PC-3 (cell line): ENCODE measurements at places on chromosomes 3 and 15. TPM values are rescaled to one million over a fixed set of nuclear protein-coding genes. Genes with fewer than 3 reads are reported as not detected.

DNA sequence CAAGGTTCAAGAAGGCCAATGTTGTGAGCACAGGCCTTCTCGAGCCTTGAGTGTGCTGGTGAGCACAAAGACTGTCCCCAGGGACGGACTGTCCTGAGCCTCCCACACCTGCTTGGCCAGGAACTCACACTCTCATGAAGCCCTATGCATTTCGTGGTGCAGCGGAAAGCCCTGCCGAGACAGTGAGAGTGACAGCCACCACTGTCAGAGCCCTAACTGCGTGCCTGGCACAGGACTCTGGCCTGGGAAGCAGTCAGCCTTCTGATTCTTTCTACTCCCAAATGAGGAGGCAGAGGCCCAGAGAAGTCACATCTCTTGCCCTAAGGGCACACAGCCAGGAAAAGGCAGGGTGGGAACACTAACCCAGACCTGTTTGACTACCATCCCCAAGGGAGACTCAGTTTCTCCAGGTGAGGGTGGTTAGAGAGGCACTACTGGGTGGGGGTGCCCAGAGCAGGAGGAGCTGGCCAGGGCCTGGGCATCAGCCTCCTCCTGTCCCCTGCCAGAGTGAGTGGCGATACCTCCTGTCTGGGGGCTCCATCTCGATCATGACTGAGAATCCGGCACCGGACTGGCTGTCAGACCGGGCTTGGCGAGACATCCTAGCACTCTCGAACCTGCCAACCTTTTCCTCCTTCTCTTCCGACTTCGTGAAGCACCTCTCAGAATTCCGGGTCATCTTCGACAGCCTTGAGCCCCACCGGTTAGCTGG, 50.8 kb downstream of the SEMA3G start:
- no peak for DNase-seq

GRCh38 chr3:150773616-150774192, 10.7 kb upstream of the SIAH2 start:
- DNase-seq, result no peak

GRCh38 chr3:83189634-83190033, 1428.2 kb upstream of the GBE1 start:
- DNase-seq, result peak; percentile 30

GRCh38 chr3:150409512-150410310, 1.6 kb downstream of the TSC22D2 start:
- peak; percentile 70 for DNase-seq

DNA sequence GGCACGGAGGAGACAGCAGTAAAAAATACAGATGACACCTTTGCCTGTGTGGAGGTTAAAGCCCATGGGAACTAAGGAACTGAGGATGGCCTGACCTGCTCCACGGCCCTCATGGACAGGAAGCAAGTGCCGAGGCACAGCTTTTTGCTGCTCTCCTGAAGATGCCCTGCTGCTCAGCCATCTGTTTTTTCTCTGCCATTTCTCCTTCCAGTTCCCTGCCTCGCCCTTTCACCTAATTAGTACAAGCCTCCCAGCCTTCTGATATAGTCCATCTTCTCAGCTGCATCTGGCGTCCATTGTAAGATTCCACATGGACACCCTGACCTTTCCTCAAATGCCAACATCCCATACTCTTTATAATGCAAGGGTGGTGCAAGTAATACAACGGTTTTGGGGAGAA, 11.8 kb upstream of the CXCR6 start:
- no peak for DNase-seq

DNA sequence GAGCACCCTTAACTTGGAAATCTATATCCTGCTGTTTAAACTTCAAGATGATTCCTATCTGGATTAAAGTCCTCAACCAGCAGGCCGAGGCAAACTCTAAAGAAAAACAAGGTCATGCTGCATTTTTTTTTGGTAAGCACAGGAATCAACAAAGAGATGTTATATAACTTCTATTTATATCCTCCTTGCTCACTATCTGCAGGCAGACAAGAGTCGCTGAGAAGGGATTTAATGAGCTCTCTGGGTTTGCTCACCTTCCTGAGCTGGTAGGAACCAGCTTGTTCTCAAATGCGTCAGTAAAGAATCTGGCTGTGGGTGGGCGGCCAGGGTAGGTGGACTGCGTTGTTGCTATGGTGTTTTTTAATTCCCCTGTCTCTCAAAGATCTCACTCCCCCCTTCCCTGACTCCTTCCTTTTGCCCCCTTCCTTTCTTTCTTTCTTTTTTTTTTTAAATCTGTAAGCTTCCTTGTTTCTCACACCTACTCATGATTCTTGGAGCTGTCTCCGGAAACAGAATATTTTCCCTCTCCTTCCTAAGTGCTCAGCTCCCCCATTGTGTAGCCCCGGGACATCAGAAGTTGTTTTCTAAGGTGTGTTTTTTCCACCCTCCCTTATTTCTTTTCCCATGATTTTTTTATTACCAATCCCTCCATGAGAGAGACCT, 228.8 kb upstream of the BHLHE40 start:
- no peak for DNase-seq

GRCh38 chr3:8170971-8171508, 330.6 kb upstream of the LMCD1 start:
- DNase-seq, result no peak

GRCh38 chr3:123642182-123642956, 57.5 kb upstream of the HACD2 start:
- peak; percentile 92 for DNase-seq

DNA sequence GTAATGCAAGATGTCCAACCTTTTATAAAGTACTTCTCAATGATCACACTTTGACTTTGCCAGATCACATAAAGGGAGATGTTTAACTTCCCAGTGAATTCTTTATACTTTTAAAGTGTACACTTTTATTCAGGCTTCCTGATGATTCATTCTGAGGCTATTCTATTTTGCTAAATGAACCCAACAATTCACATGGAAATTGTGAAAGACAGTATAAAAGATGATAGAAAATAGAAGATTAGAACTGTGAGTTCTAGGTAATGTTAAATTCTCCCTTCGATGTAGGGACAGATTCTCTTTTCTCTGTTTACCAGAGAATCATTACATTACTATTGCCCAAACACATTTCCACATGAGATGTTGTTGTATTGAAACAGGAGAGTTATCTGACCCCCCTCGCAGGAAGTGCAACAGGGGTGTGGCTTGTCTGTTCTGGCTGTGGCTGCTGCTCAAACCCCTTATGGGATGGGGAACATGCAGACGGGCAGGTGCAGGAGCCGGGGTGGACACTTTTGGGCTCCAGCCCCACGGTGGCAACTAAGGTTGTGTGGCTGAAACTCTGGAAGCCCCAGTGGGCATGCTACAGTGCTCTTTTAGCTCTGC, 131.3 kb upstream of the LRTM1 start:
- no peak for DNase-seq

- no peak for DNase-seq
Observed at GRCh38 chr15:70257573-70258248, 160.0 kb upstream of the TLE3 start.

DNA sequence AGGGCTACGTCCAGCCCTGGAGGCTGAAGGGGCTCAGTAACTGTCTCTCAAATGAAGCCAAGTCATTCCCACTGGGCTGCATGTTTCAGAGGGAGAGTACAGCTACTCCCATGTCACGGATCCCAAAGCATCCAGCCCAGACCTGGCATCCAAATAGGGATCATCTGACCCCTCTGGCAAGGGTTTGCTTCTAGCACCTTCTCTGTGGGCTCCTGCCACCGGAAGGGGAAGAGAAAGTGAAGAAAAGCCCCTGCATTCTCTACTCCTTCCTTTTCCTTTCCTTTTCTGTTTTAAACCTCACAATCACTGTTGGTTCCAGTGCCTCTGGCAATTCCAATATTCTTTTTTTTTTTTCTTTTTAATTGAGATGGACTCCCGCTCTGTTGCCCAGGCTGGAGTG, 64.5 kb upstream of the CTSH start:
- DNase-seq, result no peak

- DNase-seq, result no peak
Observed at GRCh38 chr3:49028298-49028672, 913 bp downstream of the IMPDH2 start.

DNA sequence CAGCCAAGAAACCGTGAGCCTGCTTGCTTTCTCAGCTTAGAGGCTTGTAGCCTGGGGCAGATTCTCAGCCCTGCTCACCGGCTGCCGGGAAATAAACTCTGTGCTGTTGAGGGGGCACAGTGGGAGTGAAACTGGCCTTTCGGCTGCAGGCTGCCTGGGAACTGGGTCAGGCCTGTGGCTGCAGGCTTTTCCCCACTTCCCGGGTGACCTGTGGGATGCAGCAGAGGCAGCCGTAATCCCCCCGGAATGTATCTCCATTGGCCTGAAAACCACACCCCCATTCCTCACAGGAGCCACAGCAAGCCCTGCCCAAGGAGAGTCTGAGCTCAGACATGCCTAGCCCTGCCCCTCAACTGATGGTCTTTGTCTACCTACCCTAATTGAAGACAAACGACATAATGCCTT, 110.9 kb downstream of the STXBP5L start:
- DNase-seq, result no peak

DNA sequence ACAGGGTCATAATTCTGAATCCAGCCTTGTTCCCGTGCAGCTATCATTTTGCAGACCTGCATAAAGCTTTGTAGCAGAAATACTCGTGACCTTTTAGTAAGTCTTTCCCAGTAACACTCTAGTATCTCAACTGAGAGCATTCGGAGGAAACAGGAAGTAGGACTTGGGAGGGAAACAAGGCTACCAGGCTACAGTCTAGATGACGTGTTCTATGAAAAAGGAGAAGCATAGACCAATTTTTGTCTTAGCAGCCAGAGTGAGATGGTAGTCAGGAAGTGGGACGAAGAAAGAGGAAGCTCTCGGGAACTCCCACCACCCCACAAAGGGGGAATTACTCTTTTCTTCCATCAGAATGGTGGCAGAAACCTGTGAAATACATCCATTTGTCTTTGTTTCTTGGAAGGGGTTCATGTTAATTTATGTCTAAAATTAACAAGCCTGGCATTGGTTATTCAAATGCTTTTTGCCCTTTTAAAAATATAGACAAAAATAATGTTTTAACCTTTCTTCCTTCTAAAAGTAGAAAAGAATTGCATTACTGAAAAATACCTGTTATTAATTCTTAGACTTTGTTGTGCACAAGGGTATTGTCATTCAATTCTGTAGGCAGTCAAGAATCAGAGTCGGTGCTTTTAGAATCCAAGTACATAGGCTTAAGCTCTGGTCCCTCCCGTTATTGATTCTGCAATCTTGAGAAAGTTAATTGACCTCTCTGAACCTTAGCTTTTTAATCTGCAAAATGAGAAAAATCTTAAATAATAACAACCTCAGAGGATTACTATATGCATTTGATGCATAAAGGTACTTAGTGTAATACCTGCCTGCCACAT, 1.6 kb upstream of the SUCNR1 start:
- DNase-seq, result no peak

GRCh38 chr3:151146731-151147091, 56.3 kb downstream of the GPR171 start:
- no peak for DNase-seq

- no peak for DNase-seq
Observed at GRCh38 chr3:81732642-81733041, 28.8 kb downstream of the GBE1 start.

DNA sequence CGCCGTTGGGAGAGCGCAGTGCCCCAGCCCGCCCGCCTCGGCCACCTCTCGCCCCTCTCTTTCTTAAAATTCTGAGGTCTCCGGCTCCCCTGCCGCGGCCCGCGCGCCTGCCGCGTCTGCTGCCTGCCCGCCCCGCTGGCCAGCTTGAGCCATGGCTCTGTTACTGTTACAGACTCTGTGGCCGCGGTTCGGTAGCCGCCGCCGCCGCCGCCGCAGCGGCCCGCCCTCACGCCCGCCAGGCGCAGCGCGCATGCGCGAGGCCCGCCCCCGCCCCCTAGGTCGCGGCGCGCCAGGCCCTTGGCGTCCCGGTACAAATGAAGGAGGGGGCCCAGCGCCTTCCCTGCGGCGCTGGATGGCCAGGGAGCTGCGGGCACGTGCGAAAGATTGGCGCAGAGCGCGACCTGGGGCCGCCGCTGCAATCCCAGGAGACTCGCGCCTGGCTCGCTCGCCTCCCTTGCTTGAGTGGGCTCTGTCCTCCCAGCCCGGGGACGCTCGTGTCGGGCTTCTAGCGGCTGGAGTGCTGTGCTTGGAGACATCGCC, at the start of gene ONECUT1:
TSS of gene ONECUT1 (minus strand) at position 168 of the 540 bp plus-strand sequence. CDS start 452 bp downstream, outside the sequence.
- DNase-seq, result peak; percentile 41

- no peak for DNase-seq
Observed at GRCh38 chr3:138578141-138578540, 15.9 kb downstream of the CEP70 start.

DNA sequence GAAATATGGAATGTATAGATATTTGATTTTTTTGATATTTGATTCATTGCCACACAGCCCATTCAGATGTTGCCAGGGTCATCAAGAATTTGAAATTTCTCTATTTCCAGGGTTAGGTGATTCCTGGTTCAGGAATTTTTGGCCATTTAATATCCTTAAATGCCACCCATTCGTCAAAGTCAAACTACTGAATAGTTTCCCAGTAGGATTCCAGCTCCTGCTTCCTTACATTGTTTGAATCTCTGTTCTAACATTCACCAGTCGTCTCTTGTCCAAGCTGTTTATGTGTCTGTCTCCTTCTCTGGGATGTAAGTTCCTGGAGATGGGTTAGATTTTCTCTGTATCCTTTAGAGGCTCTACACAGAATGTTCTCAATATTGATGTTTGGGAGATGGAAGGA, 124.9 kb upstream of the TLE3 start:
- no peak for DNase-seq

GRCh38 chr3:171776839-171777583, 33.3 kb downstream of the PLD1 start:
- DNase-seq, result peak; percentile 47

GRCh38 chr3:171028025-171028778, 1.7 kb upstream of the SLC2A2 start:
- DNase-seq, result no peak

DNA sequence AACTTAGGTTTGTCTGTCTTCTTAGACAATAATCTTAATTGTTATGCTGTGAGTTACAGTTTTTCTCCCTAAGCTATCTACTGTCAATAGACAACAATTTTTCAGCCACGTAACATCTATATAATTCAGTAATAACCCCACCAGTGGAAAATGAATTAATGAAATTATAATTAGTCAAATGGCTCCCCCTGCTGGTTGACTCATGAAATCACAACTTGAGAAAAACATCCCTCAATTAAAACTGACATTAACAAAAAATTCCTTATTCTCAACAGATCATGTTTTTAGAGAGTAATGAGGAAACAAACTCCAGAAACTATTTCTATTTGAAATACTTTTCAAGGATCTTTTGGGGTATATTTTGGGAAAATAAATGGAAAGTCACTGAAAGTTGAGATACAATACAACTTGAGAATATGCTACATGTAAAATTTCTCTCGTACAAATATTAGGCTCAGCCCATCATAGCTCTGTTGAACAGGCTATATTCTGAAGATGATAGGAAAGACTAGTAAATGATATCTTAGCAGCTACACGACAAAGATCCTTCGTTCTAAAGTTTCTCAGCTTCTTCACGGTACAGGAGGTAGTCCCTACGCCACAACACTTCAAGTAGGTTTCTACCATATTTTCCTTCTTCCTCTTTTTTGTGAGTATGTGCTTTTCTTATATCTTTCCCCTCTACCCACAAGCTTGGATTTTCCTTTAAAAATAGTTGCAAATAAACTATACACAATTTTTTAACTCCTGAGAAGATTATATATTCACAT, 20.7 kb downstream of the PPP1R2 start:
- DNase-seq, result peak; percentile 57

ACKR2 gene
- 1.3 and 3.9 TPM in 2 replicates for total RNA-seq

TMEM207 gene
- total RNA-seq, result not detected in 2 replicates

ACAP2 gene
- total RNA-seq, result 27.0 and 33.5 TPM in 2 replicates

C3orf52 gene
- total RNA-seq, result 14.8 and 16.7 TPM in 2 replicates
